ENCODE measurements at places on chromosomes 13 and 19. TPM values are rescaled to one million over a fixed set of nuclear protein-coding genes. Genes with fewer than 3 reads are reported as not detected.

GRCh38 chr19:40143612-40144011, 47.6 kb upstream of the MAP3K10 start:
- peaks cover 42% of the 10 kb centered on the region for H3K27me3 ChIP-seq
- no peak for DNase-seq
- no peaks in the 10 kb centered on the region for H3K4me1 ChIP-seq
- no peak overlapping the region for H3K4me3 ChIP-seq
- H3K36me3 ChIP-seq = no peaks in the 10 kb centered on the region

GRCh38 chr13:110491869-110492678, 69.4 kb downstream of the RAB20 start:
- H3K4me1 ChIP-seq = no peaks in the 10 kb centered on the region
- no peak overlapping the region for H3K27ac ChIP-seq
- H3K4me3 ChIP-seq = no peak overlapping the region
- no peak for DNase-seq
- H3K27me3 ChIP-seq = no peaks in the 10 kb centered on the region

DNA sequence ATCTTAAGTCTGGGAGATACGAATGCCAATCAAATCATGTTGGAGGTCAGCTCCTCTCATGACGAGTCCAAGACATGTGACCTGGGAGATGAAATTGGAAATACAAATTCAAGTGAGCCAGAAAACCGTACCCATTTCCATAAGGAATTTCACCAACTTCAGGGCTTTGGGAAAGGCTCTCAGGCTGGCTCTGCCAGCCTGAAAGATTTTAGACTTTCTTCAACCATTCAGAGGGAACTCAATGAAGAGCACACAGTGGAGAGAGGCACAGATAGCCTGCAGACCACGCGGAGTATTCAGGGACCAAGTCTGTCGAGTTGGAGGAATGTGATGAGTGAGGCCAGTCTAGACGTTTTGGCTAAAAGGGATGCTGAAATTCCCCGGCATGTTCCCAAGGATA, 204.6 kb downstream of the MTUS2 start:
- no peak overlapping the region for H3K27ac ChIP-seq
- no peak overlapping the region for H3K4me3 ChIP-seq
- no peak for DNase-seq

- peaks cover 43% of the 10 kb centered on the region for H3K27me3 ChIP-seq
- no peak within 1 kb of the TSS for H3K27ac ChIP-seq
- H3K36me3 ChIP-seq = no peaks in the 10 kb centered on the region
- peaks cover 6% of the 10 kb centered on the region for H3K4me1 ChIP-seq
- no peak within 1 kb of the TSS for H3K4me3 ChIP-seq
- DNase-seq = no peak
Observed at GRCh38 chr19:14061751-14062557, at the start of gene PALM3. PALM3 (minus strand) TSS chr19:14062076; CDS start chr19:14061980, 96 bp downstream.

The C19orf85 gene
- not detected for total RNA-seq

The ZNF568 gene
- 5.9 TPM for total RNA-seq

The MYPOP gene
- total RNA-seq = 9.6 TPM
